ENCODE measurements at places on chromosomes 12 and 14.

DNA sequence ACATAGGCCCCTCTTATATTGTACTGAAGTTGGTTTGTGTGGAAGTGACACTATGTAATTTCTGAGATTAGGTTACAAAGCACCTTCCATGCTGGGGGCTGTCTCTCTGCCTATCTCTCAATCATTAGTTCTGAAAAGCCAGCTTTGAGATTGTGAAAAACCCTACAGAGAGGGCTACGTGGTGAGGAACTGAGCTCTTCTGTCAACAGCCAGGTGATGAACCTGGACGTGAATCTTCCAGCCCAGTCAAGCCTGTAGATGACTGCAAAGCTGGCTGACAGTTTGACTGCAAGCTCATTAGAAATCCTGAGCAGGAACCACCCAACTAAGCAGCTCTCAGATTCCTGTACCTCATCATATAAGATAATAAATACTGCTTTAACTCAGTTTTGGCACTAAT, 36.3 kb upstream of the BBS10 start:
- H3K4me3 ChIP-seq, result no peak overlapping the region
- H3K27me3 ChIP-seq, result no peaks in the 10 kb centered on the region
- H3K27ac ChIP-seq, result no peak overlapping the region
- DNase-seq, result no peak

DNA sequence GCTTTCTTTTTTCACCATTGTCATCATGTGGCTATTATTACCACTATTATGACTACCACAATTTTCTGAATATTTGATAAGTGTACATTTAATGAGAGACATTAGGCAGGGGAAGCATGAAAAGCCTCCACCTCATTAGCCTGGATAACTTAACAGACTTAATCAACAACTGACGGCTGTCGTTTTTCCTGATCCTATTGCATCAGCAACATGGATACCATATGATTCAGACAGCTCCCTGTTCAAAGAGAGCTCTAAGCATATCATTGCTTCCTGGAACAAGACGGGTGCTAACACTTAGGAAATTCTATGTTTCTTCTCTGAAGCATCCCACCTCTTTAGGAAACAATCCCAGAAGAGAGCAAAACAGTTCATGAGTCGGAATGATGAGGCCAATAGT, 765.2 kb downstream of the NOVA1 start:
- H3K27ac ChIP-seq, result no peak overlapping the region
- no peak for DNase-seq
- H3K36me3 ChIP-seq, result no peaks in the 10 kb centered on the region
- H3K4me1 ChIP-seq, result no peaks in the 10 kb centered on the region

DNA sequence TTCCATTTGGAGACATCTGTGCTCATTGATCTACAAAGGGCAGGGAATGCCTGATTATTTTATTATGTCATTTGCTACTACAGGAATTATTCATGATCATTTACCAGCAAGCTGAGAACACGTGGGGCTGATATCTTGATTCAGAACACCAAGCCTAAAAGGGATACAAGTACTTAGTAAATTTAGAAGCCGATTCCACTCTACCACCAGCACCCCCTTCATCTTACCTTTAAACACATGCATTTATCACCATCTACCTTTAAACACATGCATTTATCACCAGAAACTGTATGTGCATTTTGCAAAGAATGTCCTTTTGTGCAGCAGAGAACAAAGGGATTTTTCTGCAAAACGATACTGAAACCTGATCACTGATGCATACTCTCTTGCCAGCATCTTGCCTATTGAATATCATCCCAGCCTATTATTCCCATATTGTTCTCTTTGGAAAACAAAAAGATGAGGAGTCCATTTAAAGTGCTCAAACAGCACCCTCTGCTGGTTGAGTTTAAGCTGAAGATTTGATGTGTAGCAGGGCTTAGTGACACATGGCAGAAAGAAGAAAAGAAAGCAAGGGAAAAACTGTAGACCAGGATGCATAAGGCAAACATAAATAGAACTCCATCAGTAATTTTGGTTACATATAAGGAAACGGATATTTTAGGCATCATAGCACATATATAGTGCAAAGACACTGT, 132.6 kb upstream of the PLEKHG7 start:
- no peaks in the 10 kb centered on the region for H3K27me3 ChIP-seq
- DNase-seq, result peak; percentile 89
- no peak overlapping the region for H3K27ac ChIP-seq

- no peak for DNase-seq
- H3K4me3 ChIP-seq, result peak overlapping the region; percentile 87
- no peaks in the 10 kb centered on the region for H3K27me3 ChIP-seq
Measured at GRCh38 chr12:6962285-6963015, 8.0 kb downstream of the PHB2 start.

GRCh38 chr12:49674318-49674981, 32.8 kb downstream of the FMNL3 start:
- H3K4me3 ChIP-seq, result no peak overlapping the region
- H3K4me1 ChIP-seq, result no peaks in the 10 kb centered on the region
- H3K27me3 ChIP-seq, result peaks cover 18% of the 10 kb centered on the region
- no peaks in the 10 kb centered on the region for H3K36me3 ChIP-seq
- DNase-seq, result no peak

DNA sequence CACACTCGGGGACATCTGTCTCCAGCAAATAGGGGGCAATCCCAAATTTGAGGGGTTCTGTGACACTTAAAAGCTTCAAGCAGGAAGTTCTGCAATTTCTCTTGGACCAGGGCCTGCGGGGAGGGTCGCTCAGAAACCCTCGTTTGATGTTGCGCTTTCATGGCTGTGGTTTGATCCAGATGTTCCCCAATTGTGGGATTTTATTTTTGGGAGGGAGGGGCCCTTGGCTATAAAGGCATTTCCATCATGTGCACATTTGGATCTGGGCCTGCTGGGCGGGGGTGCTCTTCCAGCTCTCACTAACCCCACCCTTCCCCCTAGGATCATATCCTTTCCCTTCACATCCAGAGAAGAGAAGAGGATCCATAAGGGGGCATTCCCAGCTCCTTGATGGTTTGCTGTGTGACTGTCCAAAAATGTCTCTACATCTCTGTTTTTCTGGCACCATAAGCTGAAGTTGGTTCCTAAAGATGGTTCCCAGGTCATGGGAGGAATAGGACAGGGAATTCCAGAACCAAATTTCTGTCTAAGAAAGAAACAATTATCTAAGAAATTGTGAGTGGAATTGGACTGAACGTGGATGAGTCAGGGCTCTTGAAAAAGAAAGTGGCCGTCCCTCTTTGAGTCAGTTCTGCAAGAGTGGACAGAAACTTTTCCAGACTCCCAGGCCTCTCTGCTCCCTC, 47.2 kb downstream of the SMUG1 start:
- no peaks in the 10 kb centered on the region for H3K4me1 ChIP-seq
- H3K27ac ChIP-seq, result no peak overlapping the region
- no peak overlapping the region for H3K4me3 ChIP-seq
- no peak for DNase-seq
- no peaks in the 10 kb centered on the region for H3K27me3 ChIP-seq

GRCh38 chr14:32542507-32542906, 213.4 kb downstream of the AKAP6 start:
- peaks cover 6% of the 10 kb centered on the region for H3K4me1 ChIP-seq
- peak overlapping the region; percentile 55 for H3K27ac ChIP-seq
- no peak for DNase-seq
- no peak overlapping the region for H3K4me3 ChIP-seq
- no peaks in the 10 kb centered on the region for H3K27me3 ChIP-seq
- no peaks in the 10 kb centered on the region for H3K36me3 ChIP-seq

DNA sequence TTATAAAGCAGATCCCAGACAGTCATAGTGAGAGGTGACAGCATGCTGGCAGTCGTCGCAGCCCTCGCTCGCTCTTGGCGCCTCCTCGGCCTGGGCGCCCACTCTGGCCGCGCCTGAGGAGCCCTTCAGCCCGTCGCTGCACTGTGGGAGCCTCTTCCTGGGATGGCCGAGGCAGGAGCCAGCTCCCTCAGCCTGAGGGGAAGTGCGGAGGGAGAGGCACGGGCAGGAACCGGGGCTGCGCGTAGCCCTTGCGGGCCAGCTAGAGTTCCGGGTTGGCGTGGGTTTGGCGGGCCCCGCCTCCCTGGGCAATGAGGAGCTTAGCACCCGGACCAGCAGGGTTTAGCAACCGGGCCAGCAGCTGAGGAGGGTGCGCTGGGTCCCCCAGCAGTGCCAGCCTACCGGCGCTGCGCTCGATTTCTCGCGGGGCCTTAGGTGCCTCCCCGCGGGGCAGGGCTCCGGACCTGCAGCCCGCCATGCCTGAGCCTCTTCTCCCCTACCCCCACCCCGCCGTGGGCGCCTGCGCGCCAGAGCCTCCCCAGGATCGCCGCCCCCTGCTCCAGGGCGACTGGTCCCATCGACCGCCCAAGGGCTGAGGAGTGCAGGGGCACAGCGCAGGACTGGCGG, 451.2 kb upstream of the DCN start:
- H3K4me1 ChIP-seq, result no peaks in the 10 kb centered on the region
- H3K27ac ChIP-seq, result no peak overlapping the region
- DNase-seq, result no peak
- no peaks in the 10 kb centered on the region for H3K27me3 ChIP-seq

DNA sequence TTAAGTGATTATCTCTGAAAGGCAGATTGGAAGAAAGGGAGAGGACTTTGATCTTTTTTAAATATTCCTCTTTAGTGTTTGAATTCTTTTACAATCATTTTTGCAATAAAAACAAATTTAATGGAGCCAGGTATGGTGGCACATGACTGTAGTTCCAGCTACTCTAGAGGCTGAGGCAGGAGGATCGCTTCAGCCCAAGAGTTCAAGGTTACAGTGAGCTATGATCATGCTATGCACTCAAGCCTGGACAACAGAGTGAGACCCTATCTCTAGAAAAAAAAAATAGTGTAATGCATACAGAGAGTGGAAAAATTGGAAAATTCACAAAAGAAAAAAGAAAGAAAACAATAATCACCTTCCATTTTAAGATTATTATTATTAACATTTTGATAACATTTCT, 15.2 kb upstream of the HECTD1 start:
- no peaks in the 10 kb centered on the region for H3K4me1 ChIP-seq
- H3K36me3 ChIP-seq, result no peaks in the 10 kb centered on the region
- H3K27ac ChIP-seq, result no peak overlapping the region
- no peaks in the 10 kb centered on the region for H3K27me3 ChIP-seq
- DNase-seq, result no peak
- H3K4me3 ChIP-seq, result no peak overlapping the region

DNA sequence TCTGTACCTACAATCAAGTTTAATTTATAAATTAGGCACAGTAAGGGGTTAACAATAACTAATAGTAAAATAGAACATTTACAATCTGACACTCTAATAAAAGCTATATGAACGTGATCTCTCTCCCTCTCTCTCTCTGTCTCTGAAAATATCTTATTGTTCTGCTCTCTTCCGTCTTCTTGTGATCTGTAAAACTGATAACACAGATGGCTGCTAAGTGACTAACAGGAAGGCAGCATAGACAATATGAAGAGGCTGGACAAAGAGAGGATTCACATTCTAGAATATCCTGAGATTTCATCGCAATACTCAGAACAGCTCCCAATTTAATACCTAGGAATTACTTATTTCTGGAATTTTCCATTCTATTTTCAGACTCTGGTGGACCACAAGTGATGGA, 827.2 kb downstream of the FLRT2 start:
- no peaks in the 10 kb centered on the region for H3K36me3 ChIP-seq
- no peak overlapping the region for H3K4me3 ChIP-seq
- DNase-seq, result no peak
- H3K27ac ChIP-seq, result no peak overlapping the region
- peaks cover 7% of the 10 kb centered on the region for H3K4me1 ChIP-seq

DNA sequence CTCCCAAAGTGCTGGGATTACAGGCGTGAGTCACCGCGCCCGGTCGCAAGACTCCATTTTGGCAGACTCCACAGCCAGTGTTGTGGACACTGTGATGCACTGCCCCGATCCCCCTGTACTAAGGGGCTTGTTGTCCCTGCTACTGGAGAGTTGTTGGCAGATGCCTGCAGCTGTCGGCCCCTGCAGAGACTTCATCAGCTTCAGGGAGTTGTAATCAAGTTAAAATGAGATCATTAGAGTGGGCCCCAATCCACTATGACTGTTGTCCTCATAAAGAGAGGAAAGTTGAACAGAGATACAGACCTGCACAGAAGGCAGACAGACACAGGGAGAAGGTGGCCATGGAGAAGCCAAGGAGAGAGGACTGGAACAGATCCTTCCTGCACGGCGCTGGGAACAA, 23.7 kb upstream of the TUBA1A start:
- no peak overlapping the region for H3K27ac ChIP-seq
- H3K4me3 ChIP-seq, result no peak overlapping the region
- H3K36me3 ChIP-seq, result no peaks in the 10 kb centered on the region
- no peak for DNase-seq

- peaks cover 14% of the 10 kb centered on the region for H3K4me1 ChIP-seq
- no peak overlapping the region for H3K27ac ChIP-seq
- DNase-seq, result no peak
- H3K36me3 ChIP-seq, result no peaks in the 10 kb centered on the region
Measured at GRCh38 chr12:131482686-131483085, 228.2 kb upstream of the SFSWAP start.

DNA sequence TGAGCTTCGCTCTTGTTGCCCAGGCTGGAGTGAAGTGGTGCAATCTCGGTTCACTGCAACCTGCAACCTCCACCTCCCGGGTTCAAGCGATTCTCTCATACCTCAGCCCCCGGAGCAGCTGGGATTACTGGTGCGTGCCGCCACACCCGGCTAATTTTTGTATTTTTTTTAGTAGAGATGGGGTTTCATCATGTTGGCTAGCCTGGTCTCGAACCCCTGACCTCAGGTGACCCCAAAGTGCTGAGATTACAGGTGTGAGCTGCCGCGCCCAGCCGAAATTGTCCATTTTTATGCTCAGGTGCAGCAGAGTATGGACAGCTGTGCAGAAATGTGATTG, 19.2 kb upstream of the CYP46A1 start:
- H3K27ac ChIP-seq, result no peak overlapping the region
- H3K27me3 ChIP-seq, result no peaks in the 10 kb centered on the region
- no peak for DNase-seq
- no peaks in the 10 kb centered on the region for H3K36me3 ChIP-seq
- peaks cover 10% of the 10 kb centered on the region for H3K4me1 ChIP-seq
- H3K4me3 ChIP-seq, result no peak overlapping the region

DNA sequence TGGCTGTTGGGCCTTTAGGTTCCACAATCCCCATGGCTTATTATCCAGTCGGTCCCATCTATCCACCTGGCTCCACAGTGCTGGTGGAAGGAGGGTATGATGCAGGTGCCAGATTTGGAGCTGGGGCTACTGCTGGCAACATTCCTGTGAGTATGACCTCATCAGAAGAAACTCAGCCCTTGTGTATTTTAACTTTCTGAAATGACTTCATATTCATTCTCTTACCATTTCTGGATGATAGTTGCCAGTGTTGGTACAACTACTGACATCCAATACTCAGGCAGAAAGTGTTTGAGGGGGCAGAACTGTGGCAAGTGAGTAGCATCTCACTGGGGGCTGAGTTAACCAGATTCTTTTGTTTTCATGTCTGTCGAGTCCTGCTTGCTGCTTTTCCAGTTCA, 2.3 kb downstream of the DAZAP2 start:
- peak overlapping the region; percentile 96 for H3K4me3 ChIP-seq
- no peak for DNase-seq
- no peaks in the 10 kb centered on the region for H3K27me3 ChIP-seq
- no peak overlapping the region for H3K27ac ChIP-seq
- peaks cover 69% of the 10 kb centered on the region for H3K36me3 ChIP-seq

Measured in MCF 10A (cell line).